Kasumi-1 (cell line): ENCODE measurements at places on chromosomes 4 and X.

DNA sequence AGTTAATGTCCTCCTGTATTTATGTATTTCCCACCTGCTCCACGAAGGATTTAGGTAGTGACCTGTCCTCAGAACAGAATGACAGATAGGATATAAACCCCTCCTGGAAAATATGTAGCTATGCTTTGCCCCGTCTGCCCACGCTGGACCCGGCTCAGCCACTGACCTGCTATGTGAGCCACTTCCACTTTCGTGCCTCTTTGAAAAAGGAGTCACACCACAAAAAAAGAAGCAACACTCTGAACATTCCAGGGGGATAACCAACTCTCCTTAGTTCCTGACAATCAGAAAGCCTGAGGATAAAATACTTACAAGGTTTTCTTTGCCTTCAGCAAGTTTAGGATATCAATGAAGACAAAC, 11.1 kb downstream of the ACSL1 start:
- peak; percentile 26 for DNase-seq

DNA sequence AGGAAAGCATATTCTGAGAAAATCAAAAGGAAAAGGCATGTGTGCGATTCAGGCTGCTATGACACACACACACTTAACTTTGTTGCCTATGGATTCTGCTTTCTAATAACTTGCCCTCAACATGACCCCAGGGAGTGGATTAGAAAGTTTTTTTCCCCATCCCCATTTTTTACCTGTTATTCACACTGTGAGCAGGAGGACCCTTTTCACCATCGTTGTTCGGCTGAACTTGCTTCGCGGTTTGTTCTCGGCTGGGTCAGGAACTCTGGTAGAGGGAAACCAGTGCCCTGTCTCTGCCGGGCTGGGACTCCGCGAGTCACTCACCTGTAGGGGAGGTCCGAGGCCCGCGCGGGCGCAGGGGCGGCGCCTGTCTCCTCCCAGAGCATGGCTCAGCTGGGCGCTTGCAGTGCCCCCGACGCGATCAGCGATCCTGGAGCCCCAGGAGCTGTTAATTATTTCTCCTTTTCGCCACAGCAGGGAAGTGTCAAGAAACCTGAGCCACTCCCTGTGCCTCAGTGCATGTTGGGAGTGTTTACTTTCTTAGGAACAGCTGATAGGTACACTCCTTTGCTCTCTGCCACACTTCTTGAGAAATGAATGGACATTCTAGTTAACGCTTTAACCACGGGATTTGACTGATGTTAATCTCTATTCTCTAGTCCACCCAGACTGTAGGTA, at the start of gene RASSF6:
Gene RASSF6 (minus strand): TSS at position 322 of the 678 bp plus-strand sequence. CDS start 8,641 bp downstream, outside the sequence.
- DNase-seq, result peak; percentile 8

GRCh38 chr4:136001791-136002190, 1530.5 kb downstream of the PCDH18 start:
- DNase-seq, result no peak

DNA sequence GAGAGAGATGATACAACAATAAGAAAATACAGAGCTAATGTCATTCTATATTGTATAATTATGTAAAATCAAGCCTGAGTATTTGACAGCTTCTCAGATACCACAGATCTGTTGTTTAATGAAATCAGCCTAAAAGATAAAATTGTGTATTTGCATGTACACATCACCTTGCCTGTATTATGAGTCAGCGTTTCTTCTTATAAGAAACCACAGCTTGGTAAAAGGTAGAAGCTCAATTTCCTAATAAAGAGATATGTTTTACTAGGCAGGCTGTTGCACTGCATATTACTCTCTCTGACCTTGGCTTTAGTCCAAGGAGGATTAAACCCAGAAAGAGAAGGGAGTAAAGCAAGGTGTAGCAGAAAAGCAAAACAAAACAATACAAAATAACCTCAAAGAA, 121.3 kb downstream of the PPARGC1A start:
- DNase-seq, result no peak

DNA sequence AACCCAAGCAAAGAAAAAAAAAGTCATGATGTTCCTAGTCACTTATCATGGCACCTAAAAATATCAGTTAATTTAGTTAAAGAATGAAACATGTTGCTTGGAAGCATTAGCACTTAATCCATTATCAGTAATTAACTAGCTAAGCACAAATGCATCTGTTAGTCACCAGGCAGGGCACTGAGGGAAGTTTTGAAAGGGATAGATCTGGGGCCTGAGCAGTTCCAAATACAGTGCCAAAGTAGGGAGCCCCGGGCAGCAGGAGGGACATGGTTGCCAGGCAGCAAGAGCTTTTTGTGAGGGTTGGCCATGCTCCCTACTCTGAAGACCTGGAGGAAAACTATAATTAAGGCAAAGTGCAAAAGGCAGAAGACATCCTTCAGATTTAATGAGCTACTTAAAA, 62.0 kb downstream of the PHKA1 start:
- DNase-seq, result no peak
